ENCODE measurements at places on chromosomes 2 and 18. TPM values are rescaled to one million over a fixed set of nuclear protein-coding genes. Genes with fewer than 3 reads are reported as not detected.

SLC9A4 gene
- total RNA-seq: not detected

DNA sequence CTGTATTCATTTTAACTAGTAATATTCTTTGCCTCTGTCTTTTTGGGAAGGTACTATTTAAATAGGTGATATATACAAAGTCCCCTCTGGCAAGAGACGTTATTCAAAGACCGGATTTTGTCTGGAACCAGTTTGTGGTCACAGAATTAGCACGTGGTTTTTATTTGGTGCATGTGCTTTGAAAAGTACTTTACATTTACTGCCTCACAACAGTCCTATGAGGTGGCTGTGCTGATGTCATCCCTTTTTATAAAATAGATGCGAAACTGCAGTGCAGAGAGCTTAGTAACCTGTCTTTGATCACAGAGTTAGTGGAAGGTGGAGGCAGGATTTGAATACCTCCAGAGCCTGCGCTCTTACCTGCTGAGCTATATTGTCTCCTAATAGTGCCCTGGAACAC is 4.0 kb downstream of the LPIN1 start:
- no peak for DNase-seq

DNA sequence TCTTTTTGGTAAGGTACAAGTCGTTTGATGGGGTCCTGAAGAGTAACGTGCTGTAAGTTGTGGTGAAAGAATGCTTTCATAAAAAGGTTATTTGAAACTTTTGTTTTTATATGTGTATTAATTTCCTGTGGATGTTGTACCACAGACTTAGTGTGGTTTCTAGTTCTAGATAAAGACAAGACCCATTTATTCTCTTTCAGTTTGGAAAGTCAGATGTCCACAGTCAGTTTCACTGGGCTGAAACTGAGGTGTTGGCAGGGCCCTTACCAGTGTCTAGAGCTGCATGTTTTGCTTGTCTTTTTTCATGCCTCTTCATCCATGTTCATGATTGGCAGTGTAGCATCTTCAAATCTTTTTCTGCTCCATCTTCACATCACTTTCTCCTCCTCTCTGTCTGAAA is 22.1 kb upstream of the DOCK10 start:
- no peak for DNase-seq

DNA sequence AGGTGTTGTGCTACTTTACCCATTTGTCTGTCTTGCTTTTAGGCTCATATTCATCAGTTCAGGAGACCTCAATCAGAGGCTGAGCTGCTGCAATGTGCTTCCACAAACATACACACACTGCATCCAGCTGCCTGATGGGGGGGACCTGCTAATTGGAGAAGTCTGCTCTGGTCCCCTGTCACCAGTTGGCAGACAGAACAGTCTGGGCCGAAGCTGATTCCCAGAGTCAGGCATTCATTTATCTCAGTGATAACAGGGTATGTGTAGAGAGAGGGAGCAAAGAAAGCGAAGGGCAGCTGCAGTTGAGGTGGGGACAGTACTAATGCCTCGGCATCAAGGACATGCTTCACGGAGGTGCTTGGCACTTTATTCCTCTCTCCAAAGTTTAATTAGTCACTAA is 584.3 kb upstream of the PIK3C3 start:
- DNase-seq: no peak

ALPP gene
- total RNA-seq: not detected

- DNase-seq: no peak
These were observed 3.8 kb downstream of the EVX2 start for GRCh38 chr2:176079831-176080539.

GRCh38 chr2:217076657-217077232 is 216.9 kb upstream of the TNP1 start:
- no peak for DNase-seq

MC2R gene
- total RNA-seq: not detected

DNA sequence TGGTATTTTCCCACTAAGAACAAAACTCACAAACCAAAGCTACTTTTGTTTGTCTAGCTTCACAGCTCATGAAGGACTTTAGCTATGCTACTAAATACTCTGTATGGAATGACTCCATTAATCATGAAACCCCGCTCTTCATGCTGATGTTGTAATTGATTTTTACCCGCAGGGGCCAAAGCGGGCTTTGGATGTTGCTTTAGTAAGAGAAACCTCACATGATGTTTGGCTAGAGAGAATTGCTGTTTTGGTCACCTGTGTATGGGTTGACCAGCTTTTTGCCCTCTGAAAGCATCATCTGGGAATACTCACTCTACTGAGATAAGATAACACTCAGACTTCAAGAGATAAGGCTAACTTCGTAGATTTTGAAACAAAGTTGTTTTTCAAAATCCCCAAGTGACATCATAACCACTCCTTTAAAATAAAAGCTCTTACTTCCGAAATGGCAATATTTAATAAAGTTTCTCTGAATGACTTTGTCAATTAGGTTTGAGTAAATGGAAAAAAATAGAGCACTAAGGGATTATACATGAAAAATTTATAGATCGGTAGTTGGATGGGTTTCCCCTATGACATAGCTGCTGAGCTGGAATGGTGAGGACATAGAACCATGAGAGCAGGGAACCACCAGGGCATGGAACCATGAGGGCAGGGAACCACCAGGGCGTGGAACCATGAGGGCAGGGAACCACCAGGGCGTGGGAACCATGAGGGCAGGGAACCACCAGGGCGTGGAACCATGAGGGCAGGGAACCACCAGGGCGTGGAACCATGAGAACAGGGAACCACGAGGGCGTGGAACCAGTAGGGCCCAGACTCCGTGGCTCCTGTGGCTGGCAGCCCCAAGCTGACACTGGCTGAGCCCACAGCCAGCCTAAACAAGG is 31.9 kb downstream of the ACKR3 start:
- DNase-seq: no peak

DNA sequence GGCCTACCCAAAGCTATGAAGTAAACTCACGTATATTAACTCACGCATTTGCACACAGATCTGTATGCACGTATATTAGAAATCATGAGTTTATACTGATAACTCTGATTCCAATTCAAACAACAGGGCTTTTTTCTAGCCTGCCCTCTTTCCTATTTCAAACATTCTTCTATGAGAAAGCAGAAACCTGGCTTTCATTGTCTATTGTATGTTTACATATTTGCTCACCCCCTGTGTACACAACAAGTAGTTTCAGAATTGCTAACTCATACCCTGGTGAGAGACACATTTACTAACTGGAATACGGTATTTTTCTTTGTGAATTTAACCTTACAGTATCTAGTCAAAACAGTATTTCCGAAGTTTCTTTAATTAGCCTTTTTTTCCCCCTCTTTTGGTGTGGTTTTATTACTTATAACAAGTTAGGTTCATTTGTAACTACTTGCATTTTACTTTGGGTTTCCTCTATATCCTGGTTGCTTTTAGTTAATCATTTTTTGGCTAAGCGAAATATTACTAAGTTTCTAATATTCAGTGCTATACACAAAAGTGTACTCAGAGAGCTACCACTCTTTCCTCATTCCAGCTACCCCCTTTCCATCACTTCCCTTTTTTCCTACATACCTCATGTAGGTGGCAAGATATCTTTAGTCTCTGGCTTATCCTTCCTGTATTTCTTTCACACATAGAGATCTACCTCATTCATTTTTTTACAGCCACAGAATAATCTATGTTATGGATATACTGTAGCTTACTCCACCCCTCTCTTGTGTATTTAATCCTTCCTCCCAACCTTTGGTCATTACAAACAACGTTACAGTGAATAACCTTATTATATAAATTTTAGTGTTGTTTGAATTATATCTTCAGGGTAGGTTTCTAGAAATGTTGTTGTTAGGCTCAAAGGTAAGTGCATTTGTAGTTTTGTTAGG is 112.7 kb upstream of the BCL2L11 start:
- DNase-seq: no peak

DNA sequence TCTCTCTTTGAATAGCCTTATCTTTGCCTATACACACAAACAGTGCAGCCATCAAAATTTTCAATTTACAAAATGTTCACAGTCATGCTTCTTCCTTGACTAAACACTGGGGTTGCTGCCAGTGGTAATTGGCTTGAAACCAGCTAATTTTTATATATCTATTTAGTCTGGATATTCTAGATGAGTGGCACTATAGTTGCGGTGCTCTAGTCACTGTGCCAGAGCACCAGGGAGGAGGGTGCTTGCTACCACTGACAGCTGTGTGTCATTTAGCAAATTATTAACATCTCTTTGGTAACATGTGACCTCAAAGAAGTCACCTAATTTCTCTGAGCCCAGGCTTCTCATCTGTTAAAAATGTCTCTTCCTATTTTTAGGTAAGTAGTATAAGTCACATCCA is 130.4 kb downstream of the MEIS1 start:
- no peak for DNase-seq

DNA sequence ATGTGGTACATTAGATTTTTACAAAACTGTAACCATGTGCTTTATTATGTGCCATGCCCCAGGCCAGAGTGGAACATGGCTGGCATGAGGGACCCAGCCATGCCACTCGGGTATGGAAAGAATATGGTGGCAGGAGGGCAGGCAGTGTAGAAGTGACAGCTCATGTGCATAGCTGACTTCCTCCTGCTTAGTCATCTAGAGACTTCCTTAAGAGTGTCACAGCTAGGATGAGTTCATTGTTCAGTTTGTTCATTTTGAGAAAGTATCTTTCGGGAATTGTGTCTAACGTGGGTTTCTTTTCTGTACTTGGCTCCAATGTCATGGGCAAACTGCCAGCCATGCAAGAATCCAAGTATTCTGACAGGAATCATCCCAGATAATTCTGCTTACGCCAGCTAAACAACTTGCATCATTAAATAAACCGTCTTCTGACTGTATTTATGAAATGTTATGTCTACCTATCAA is 94.3 kb upstream of the ITGB6 start:
- DNase-seq: no peak

IHH gene
- total RNA-seq: 0.66 TPM

DNA sequence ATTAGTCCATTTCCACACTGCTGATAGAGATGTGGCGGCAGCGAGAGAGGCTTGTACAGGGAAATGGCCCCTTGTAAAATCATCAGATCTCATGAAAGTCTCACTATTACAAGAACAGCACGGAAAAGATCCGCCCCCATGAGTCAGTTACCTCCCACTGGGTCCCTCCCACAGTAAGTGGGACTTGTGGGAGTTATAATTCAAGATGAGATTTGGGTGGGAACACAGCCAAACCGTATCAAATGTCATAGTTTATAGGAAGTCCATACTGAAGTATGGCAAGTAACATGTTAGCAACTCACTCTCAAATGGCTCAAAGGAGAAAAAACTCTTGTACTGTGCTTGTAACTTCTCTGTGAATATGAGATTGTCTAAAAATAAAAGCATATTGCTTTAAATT is 56.1 kb downstream of the FARP2 start:
- no peak for DNase-seq

IWS1 gene
- total RNA-seq: 24.0 TPM

- DNase-seq: no peak
These were observed 79.5 kb downstream of the FAM161A start for GRCh38 chr2:61774351-61774750.
